ENCODE measurements at places on chromosomes 11 and 22.

DNA sequence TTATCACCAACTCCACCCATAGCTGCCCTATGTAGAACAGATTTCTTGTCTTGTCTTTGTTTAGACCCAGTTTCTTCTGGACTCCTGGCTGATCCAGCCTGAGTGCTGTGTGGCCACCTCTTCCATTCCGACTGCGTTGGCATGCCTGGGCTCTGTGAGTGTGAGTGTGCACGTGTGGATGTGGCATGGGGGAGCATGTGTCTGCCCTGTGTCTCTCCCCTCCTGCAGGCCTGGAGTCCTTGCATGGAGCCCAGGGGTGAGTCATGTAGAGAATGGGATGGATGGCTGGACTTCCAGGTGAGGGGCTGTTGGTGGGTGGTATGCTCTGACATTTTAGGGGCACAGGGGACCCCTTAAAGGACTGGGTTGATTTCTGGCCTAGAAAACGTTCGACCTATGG is 194.7 kb downstream of the GRIK4 start:
- DNase-seq = no peak

- no peak for DNase-seq
Observed at GRCh38 chr11:73154178-73154577, 12.1 kb upstream of the FCHSD2 start.

DNA sequence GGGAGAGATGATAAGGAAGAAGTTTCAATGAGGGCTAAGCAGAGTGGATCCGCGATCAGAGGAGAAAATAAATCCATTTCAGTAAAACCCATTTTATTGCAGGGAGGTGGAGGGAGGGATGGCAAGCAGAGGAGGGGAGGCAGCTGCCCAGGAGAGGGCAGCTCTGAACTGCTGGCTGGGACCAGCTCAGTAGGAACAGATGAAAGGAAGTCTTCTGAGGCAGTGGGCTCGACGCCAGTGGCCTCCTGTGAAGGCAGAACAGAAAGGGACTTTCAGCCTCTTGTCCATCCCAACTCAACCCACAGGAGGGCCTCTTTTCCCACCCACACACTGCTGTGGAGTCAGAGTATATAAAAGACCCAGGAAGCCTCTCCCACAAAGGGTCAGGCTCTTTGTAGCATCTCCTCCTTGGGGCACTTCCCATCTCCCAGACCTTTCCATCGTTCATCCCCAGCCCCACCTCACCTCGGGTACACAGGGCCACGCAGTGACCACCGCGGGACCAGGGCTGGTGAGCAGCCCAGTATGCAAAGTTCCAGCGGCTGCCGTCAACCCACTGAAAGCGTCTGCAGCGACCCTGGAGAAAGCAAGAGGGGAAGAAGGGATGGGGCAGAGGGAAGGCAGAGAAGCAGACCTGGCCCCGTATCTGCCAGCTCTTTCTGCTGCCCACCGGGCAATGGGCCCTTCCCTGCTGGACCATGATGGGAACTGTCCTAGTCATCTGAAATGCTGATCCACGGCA is 3.0 kb downstream of the PRG2 start:
- DNase-seq = no peak

DNA sequence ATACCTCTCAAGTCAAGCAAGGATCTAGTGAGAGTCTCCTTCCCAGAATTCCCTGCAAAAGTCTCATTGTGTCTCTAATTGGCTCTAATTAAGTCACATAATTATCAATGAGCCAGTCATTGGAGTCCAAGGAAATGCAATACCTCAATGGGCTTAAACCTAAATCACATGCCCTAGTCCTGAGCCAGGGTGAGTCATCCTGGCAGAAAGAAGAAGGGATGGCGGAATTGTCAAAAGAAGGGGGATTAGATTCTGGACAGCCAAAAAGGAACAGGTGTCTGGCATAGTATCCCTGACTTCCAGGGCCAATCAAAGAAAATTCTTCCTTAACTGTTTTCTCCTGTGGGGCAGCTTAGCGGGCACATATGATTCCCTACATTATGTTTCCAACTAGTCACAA is 25.1 kb upstream of the LDLRAD3 start:
- no peak for DNase-seq

- DNase-seq = peak; percentile 42
Observed at GRCh38 chr11:27933992-27934829, 173.7 kb downstream of the KIF18A start.

DNA sequence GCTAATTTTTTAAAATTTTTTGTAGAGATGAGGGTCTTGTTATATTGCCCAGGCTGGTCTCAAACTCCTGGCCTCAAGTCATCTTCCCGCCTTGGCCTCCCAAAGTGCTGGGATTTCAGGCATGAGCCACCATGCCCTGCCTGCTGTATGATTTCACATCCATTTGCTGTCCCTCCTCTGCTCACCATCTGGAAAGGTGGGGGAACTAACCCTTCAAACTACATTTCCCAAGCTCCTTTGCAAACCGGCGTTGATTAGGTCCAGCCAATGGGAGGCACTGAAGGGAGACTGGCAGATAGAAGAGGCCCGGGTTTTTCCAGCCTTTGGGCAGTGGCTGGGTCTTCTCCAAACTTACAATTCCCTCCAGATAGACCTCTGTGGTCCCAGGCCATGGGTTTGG is 19.3 kb downstream of the RFPL1 start:
- no peak for DNase-seq

- no peak for DNase-seq
Observed at GRCh38 chr11:62130283-62131169, 6.7 kb downstream of the INCENP start.

DNA sequence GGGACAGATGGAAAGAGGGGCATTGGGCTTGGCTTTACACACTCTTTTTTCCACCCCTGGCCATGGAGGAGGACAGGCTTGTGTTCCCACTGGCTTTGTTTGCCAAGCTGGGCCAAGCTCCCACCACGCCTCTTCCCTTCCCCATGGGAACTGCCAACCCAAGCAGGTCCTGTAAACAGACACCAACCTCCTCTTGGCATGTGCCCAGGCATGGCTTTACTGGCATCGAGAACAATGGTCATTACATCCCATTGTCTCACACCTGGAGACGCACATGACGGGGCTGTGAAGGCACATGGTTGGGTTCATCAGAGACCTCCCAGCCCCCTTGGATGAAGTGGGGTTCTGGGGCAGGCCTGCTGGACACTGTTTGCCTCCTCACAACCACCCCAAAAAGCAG is 11.7 kb downstream of the SEC14L3 start:
- no peak for DNase-seq

- DNase-seq = no peak
Observed at GRCh38 chr11:28524098-28524497, 415.9 kb downstream of the METTL15 start.

DNA sequence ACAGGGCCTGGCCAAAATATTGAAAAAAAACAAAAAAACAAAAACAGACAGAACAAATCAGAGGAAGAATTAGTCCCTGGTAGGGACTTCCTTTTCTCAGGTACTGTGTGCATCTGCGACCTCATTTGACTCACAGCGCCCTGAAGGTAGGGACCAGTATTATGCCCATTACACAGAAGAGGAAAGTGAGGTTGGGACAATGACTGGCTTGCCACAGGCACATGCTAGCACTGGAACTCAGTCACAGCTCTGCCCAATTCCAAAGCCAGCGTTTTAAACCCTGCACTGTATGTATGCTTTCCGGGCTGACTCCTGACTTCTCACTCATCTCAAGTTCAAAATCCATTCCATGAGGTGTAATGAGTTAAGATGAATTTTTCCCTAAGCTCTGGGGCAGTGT is 3.3 kb downstream of the SEC14L4 start:
- no peak for DNase-seq

GRCh38 chr11:107587306-107587979 is 3.5 kb upstream of the ELMOD1 start:
- no peak for DNase-seq

DNA sequence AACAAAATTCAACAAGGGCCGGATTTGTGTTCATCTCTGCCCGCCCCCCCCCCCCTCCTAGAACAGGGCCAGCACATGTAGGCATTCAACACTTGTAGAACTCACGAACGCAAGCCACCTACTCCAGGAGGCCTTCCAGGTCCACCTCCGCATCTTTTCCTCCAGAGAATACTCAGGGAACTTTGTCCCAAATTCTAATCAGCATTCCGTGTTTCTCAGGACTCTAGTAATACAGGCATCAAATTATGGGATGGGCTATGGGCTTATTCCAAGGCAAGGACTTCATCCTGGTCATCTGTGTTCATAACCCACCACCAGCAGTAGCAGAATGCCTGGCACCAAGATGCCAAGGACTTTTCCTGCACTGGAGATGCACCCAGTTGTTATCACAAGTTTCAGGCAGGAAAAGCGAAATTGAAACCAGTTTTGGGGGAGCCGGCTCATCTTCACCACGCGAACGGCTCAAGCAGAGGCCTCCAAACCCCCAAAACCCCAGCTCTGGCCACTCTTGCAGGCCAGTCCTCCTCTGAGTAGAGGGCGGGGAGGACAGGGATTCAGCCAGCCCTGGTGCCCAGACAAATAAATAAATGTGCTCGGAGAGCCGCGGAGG is 462 bp downstream of the UBE2L6 start:
- DNase-seq = no peak

DNA sequence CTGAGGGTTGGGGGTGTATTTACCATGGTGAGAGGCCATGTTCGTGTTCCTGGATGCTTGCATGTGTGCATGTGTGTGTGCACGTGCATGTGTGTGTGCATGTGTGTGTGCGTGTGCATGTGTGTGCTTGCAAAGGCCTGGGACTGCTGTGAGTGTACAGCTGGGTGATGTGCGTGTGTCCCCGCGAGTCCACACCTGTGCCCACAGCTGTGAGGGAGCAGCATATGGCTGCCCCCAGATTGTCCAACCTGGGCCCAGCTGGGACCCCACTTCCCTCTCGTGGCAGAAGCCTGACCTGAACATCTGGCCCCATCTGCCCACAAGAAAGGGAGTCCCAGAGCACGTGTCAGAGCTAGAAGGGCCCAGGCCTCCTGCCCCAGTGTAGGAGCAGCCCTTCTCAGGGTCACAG is 8.4 kb upstream of the CD248 start:
- DNase-seq = no peak

DNA sequence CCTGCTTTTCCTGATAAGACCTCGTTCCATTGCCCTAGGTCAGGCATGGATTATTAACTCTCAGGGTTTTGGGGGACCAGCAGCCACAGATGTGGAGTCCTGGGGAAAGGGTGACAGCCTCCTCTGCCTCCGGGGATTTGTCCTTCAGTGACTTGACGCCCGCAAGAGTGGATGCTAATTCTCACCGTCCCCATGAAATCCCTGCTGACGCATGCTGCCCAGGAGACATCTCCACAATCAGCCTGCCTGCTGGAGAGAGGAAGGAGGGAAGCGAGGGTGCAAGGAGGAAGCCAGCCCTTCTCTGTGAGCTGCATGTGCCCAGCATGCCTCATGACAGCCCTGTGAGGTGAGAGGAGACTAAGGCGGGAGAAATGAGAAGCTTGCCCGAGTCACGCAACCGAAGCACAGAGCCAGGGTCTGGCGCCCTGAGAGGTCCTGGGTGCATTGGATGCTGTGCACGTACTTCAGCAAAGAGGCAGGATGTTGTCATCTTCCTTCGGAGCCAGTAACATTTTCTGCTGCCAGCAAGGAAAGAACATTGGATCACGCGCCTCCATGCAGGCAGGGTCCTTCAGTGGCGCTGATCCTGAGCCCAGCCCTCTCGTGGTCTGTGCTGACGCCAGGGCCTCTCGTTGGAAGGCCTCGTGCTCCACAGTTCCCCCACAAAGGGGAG is 27.3 kb upstream of the KRTAP5-6 start:
- DNase-seq = peak; percentile 41

DNA sequence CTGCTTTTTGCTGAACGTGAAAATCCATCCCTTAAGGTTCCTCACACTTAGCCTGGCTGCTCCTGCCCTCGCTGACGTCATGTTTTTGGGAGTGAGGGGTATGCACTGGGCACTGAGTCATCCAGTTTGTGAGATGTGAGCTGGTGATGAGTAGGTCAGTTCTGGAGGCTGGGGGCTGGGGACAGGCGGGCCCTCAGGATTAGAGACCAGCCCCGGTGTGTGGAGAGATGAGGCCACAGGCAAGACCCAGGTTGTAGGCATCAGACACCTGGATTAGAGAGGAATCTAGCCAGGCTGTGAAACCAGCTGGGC is 9.2 kb downstream of the KCNC1 start:
- no peak for DNase-seq

DNA sequence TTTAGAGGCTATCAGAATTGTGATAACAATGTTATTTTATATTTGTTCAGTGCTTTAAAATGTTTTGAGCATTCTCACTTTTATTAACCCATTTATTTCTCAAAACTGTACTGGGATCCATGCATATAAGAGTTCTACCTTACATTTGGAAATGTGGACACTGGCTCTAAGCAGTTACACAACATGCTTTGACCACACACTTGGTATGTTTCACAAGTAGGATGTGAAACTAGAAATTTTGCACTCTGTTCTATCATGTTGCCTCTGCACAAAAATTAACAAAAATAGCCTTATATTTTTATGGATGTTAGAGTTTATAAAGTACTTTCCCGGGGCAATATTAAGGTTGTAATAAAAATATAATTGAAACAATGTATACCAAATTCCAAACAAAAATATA is 126.9 kb upstream of the CHORDC1 start:
- no peak for DNase-seq

DNA sequence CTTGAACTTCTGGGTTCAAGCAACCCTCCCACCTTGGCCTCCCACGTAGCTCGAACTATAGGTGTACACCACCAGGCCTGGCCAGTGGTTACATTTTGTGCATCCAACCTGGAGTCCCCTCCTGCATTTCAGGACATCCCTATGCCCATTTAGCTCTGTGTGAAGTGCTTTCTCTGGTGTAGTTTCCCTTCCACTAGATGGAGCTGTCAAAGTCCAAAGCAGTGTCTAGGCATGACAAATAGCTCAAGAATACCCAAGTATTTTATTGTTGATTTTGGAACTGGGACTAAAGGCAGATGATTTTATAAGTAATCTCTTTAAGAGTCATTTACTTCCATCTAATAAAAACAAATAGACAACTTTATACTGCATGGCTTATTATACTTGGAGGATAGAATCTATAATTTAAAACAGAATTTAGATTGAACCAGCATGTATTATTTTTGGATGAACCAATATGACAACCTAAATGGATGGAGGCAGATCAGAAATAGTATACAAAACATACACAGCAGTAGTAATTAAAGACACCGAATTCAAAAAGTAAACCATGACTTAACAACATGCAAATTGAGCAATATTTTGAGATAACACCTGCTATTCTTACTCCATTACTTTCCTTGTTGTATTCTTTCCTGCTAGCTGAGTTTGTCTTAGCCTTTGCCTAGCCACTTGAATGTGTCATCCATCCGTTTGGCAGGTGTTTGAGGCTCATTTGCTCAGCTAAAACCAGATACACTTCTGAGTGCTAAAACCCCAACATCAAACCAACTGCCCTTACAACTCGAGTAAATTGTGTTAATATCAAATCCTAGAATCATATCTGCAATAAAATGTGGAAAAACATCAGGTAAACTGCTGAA is 37.7 kb downstream of the EIF4ENIF1 start:
- no peak for DNase-seq

Data from ureter (tissue), 1 donor.